Activated naive CD8-positive, alpha-beta T cell treated with anti-CD3 and anti-CD28 coated beads, Interleukin-2, amount 50 U/mL, for 24 hours (primary cell): ENCODE measurements at places on chromosomes 16 and 17.

DNA sequence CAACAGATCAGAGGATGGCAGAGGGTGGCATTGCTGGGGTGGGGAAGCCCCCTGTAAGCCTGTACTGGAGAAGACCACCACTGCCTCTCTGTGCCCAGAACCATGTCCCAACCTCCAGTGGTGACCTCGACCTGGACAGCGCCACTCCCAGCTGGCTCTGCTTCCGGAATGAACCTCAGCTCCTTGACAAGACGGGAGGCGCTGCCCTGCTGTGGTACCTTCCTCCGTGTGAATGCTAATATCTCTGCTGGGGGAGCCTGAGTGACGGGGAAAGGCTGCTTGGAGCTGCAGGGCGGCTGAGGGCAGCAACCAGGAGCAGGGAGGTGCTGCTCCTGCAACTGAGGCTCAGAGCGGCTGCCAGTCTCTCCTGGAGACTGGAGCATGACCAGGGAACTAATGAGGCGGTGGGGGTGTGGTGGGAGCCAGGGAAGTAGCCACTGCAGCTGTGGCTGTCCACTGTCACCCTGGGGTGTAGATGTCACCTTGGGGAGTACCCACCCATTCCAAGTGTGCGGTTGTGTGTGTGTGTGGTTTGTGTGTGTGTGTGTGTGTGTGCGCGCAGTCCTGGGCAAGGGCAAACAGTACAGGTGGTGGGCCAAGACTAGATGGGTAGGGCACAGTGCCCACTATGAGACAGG, 6.2 kb downstream of the PRCD start:
- H3K4me1 ChIP-seq: peaks cover 9% of the 10 kb centered on the region
- no peak overlapping the region for H3K27ac ChIP-seq
- no peak for DNase-seq
- no peak overlapping the region for H3K4me3 ChIP-seq
- H3K27me3 ChIP-seq: peaks cover 10% of the 10 kb centered on the region

GRCh38 chr17:75524269-75524969, 1.1 kb upstream of the LLGL2 start:
- no peak overlapping the region for H3K27ac ChIP-seq
- DNase-seq: no peak
- H3K36me3 ChIP-seq: peaks cover 10% of the 10 kb centered on the region
- H3K27me3 ChIP-seq: peaks cover 7% of the 10 kb centered on the region

DNA sequence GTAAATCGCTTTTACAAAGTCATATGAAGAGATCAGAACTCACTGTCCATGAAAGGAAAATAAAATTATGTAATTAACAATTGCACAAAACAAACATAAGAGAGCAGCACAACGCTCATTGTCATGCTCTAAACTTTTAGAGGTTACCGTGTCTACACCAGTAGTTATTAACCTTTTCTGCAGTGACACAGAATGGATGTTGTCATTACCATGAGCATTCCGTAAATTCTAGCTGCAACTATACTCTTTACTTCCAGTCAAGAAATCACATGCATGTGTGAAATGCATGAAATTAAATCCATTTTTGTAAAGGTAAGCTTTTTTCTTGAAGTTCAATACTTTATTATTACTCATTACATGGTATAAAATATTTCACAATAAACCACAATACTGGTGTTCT, 38.2 kb downstream of the USP32 start:
- H3K4me3 ChIP-seq: no peak overlapping the region
- no peaks in the 10 kb centered on the region for H3K36me3 ChIP-seq
- H3K4me1 ChIP-seq: peaks cover 31% of the 10 kb centered on the region
- H3K27me3 ChIP-seq: no peaks in the 10 kb centered on the region
- no peak for DNase-seq

- peaks cover 44% of the 10 kb centered on the region for H3K4me1 ChIP-seq
- peak within 1 kb of the TSS; percentile 88 for H3K4me3 ChIP-seq
- H3K27me3 ChIP-seq: no peaks in the 10 kb centered on the region
- H3K36me3 ChIP-seq: no peaks in the 10 kb centered on the region
- DNase-seq: peak; percentile 99
Measured at GRCh38 chr16:84504420-84505248, at the start of gene MEAK7. TSS of gene MEAK7 (minus strand) at chr16:84504659. CDS start at chr16:84498086, 6,573 bp downstream.

DNA sequence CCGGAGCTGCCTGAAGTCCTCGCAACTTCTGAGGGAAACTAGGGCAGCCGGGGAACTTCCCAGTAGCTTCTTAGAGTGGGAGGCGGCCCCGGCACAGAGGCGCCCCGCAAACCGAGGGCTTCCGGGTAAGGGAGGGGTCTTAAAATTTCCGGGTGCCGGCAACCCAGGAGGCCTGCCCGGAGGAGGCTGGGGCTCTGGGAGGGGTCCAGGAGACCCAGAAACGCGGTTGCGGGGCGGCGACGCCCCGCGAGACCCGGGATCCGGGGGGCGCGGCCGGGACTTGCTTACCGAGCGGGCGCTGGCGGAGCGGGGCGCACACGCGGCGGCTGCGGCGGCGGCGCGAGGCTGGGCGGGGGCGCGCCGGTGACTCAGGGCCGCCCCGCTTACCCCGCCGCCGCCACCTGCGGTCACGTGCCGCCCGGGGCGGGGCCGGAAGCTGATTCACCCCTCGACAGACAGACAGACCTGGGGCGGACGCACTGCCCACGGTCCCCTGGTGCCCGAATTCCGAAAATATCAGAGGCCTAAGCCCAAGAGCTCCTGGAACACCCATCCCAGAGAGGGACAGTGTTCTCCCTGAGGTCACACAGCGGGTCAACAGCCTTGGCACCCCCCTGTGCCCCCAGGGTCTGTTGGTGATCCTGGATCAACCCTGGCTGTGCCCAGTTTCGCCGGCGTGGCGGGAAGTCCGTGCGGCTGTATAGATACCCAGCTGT, at the start of gene FAM83G:
TSS of gene FAM83G (minus strand) at position 344 of the 716 bp plus-strand sequence. CDS start 723 bp downstream, outside the sequence.
- peak; percentile 91 for DNase-seq
- peak within 1 kb of the TSS; percentile 85 for H3K4me3 ChIP-seq
- peak within 1 kb of the TSS; percentile 76 for H3K27ac ChIP-seq
- H3K27me3 ChIP-seq: no peaks in the 10 kb centered on the region
- peaks cover 6% of the 10 kb centered on the region for H3K36me3 ChIP-seq

GRCh38 chr16:1019231-1020090, 37.9 kb downstream of the SOX8 start:
- H3K4me3 ChIP-seq: no peak overlapping the region
- no peak overlapping the region for H3K27ac ChIP-seq
- H3K4me1 ChIP-seq: no peaks in the 10 kb centered on the region
- DNase-seq: no peak
- H3K36me3 ChIP-seq: no peaks in the 10 kb centered on the region

DNA sequence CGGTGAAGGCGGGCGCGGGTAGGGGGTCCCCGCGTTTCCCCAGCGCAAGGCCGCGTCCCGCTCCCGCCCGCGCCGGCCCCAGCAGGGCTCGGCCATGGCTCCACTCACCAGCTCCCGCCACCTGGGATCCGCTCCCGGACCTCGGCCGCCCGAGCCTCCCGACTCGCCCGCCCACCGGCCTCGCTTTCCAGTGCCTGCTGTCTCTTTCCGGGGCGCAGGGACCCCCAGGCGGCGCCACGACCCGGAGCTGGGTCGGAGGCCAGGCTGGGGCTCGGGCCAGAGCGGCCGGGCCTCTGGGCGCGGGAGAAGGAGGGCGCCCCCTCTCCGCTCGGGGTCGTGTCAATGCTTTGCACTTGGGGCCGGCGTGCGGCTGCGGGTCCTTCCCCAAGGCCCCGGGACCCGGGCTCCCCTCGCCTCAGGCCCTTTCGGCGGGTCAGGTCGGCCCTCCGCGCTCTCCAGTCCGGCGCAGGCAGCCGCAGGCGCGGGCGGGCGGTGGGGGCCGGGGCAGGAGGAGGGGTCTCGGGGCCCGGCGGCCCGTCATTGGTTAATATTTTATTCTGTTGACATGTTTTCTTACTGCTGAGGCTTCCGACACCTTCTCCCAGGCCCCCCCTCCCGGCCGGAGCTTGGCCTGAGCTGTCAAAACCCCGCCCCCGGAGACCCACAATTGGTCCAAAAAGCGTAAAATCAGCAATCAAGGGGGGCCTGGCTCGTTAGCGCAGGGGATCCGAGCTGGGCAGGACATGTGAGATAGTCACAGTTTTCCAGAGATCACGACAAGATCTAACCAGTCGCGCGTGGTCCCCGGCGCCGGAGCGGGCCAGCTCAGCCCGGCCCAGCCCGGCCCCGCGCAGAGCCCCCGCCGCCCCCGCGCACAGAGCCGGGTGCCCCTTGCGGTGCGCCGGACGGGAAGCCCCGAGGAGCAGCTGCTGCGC, at the start of gene TBX2:
TSS of gene TBX2 (plus strand) at position 713 of the 935 bp plus-strand sequence. CDS start 334 bp downstream, outside the sequence.
- H3K27me3 ChIP-seq: peaks cover 65% of the 10 kb centered on the region
- H3K4me3 ChIP-seq: peak within 1 kb of the TSS; percentile 73
- H3K4me1 ChIP-seq: peaks cover 43% of the 10 kb centered on the region
- no peak for DNase-seq
- peaks cover 2% of the 10 kb centered on the region for H3K36me3 ChIP-seq
- H3K27ac ChIP-seq: peak within 1 kb of the TSS; percentile 35

GRCh38 chr17:57649731-57650484, 95.2 kb downstream of the CCDC182 start:
- H3K27ac ChIP-seq: no peak overlapping the region
- no peak overlapping the region for H3K4me3 ChIP-seq
- no peaks in the 10 kb centered on the region for H3K27me3 ChIP-seq
- H3K36me3 ChIP-seq: no peaks in the 10 kb centered on the region

DNA sequence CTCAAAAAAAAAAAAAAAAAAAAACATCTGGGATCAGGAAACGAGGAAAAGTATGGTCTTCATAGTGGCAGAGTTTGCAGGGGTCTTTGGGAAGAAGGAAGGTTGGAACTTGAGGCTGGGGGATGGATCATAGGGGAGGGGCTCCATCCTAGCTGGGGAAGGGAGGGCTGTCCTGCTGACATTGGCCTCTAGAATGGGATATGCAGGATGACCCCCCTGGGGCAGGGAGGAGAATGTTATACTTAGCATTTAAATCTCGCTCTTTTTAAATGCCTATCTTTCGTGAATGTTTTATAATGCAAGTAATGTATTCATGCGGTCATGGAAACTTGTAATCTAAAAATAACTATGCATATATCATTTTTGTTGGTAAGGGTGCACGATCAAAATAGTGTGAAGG, 33.2 kb downstream of the TMEM235 start:
- H3K27ac ChIP-seq: no peak overlapping the region
- H3K4me3 ChIP-seq: no peak overlapping the region
- H3K27me3 ChIP-seq: no peaks in the 10 kb centered on the region
- no peaks in the 10 kb centered on the region for H3K36me3 ChIP-seq
- H3K4me1 ChIP-seq: peaks cover 14% of the 10 kb centered on the region

DNA sequence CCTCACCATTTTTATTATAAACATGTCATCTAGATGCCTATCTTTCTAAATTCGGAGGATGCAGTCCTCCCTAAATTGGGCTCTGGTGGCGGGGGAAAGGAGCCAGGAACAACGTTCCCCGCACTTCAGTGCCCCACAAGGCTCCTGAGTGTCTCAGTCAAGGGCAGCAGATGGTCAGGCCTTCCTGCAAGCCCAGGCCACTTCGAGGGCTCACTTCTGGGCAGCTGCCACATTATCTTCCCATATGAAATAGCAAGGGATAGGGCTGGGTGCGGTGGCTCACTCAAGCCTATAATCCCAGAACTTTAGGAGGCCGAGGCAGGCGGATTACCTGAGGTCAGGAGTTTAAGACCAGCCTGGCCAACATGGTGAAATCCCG, 32.3 kb downstream of the FBXO31 start:
- H3K4me1 ChIP-seq: no peaks in the 10 kb centered on the region
- peaks cover 9% of the 10 kb centered on the region for H3K36me3 ChIP-seq
- no peak overlapping the region for H3K27ac ChIP-seq
- no peak for DNase-seq

DNA sequence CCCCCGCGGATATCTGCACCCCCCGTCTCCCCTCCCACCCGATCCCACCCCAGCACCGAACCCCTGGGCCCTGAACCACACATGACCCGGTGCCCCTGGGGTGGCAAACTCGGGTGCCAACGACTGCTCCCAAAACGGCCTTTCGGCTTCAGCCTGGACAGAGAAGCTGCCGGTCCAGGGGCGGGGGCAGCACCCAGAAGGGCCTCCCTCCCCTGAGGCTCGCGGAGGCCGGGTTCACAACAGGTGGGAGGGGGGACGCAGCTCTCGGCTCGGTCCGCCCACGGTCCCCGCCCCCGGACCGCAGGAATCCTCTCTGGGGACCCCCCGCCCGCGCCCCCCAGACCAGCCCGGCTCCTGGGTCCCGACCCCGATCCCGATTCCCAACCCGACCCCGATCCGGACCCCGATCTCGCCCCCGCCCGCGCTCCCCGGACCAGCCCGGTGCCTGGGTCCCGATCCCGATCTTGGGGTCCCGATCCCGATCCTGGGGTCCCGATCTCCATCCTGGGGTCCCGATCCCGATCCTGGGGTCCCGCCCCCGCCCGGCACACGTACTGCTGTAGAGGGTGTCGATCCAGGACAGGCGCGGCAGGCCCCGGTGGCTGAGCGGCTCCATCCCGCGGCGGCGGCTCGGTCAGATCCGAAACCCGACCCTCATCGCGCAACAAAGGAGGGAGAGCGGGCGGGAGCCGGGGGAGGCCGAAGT, 516 bp downstream of the ABR start:
- H3K27me3 ChIP-seq: no peaks in the 10 kb centered on the region
- no peaks in the 10 kb centered on the region for H3K36me3 ChIP-seq
- H3K4me3 ChIP-seq: peak overlapping the region; percentile 67
- DNase-seq: no peak
- H3K27ac ChIP-seq: no peak overlapping the region

DNA sequence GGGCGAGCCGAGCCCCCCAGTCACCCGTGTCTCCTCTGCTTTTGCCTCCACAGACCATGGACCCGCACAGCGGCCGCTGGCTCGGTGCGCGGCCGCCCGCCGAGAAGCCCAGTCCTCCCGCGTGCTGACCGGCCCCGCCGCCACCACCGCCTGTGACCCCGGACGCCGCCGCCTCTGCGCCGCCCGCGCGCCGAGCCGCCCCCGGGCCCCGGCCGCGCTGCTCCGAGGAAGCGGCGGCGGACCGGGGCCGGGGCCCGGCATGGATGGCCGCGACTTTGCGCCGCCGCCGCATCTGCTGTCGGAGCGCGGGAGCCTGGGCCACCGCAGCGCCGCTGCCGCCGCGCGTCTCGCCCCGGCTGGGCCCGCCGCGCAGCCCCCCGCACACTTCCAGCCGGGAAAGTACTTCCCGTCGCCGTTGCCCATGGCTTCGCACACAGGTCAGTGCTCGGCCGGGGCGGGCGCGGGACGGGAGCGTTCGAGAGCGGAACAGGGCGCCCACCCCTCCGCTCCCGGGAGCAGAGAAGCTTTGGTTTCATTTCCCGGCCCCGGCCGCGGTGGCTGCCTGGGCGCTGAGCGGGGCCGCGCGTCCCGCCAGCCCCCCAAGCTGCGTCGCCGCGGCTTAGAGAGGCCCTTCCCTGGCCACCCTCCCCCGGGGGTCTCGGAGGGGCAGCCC, 4.4 kb downstream of the BAHCC1 start:
- H3K4me3 ChIP-seq: peak overlapping the region; percentile 60
- H3K4me1 ChIP-seq: peaks cover 26% of the 10 kb centered on the region
- DNase-seq: no peak
- no peak overlapping the region for H3K27ac ChIP-seq

DNA sequence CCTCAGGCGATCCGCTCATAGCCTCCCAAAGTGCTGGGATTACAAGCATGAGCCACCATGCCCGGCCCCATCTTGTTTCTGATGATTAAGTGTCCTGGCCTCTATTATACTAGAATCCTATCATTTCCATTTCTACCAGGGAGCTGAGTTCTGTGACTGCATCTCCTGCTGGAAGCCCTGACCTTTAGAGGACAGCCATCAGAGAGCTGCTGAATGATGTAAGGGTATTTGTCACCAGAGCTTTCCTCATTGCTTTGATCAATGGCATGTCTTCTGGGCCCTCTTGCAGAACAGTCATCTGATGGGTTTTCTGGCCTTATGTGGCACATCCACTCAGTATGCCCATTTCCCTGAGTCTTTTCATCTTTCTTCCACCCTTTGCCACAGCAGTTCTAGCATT, 39.9 kb downstream of the PSMD12 start:
- H3K27me3 ChIP-seq: no peaks in the 10 kb centered on the region
- H3K4me3 ChIP-seq: no peak overlapping the region
- H3K4me1 ChIP-seq: no peaks in the 10 kb centered on the region
- peaks cover 3% of the 10 kb centered on the region for H3K36me3 ChIP-seq
- no peak for DNase-seq
